B cell (primary cell): ENCODE measurements at places on chromosomes 2 and 18. TPM values are rescaled to one million over a fixed set of nuclear protein-coding genes. Genes with fewer than 3 reads are reported as not detected.

The IL1F10 gene
- not detected in 2 replicates for total RNA-seq

DNA sequence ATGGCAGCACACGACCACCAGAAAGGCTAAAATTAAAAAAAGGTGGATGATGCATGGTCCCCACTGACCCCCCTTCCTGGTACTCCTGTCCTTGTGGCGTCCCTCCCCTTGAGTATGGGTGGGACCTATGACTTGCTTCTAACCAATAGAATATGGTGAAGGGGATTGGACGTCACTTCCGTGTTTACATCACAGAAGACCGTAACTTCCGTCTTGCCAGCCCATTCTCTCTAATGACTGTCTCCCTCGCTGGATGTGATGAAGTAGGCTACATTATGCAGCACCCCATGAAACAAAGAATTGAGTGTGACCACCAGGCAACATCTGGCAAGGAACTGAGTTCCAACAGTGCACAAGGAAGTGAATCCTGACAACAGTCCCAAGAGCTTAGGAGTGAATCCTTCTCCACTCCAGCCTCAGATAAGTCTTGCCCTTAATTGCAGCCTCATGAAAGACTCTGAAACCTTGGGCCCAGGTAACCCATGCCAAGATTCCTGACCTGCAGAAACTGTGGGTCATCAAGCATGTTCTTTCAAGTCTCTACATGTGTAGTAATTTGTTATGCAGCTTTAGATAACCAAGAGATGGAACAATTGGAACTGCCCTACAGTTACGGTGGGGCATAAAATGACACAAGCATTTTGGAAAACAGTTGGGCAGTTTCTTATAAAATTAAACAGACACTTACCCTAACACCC is 80.1 kb upstream of the NPAS2 start:
- H3K4me1 ChIP-seq = no peaks in the 10 kb centered on the region
- no peaks in the 10 kb centered on the region for H3K36me3 ChIP-seq
- no peak overlapping the region for H3K4me3 ChIP-seq
- DNase-seq = no peak

- H3K27ac ChIP-seq = no peak overlapping the region
- no peaks in the 10 kb centered on the region for H3K36me3 ChIP-seq
- H3K4me1 ChIP-seq = no peaks in the 10 kb centered on the region
Observed at GRCh38 chr2:68925295-68925896, 27.3 kb downstream of the GKN2 start.

GRCh38 chr2:136030406-136030805 is 45.0 kb upstream of the DARS1 start:
- no peaks in the 10 kb centered on the region for H3K36me3 ChIP-seq
- no peak overlapping the region for H3K27ac ChIP-seq
- peaks cover 5% of the 10 kb centered on the region for H3K4me1 ChIP-seq
- H3K27me3 ChIP-seq = no peaks in the 10 kb centered on the region

DNA sequence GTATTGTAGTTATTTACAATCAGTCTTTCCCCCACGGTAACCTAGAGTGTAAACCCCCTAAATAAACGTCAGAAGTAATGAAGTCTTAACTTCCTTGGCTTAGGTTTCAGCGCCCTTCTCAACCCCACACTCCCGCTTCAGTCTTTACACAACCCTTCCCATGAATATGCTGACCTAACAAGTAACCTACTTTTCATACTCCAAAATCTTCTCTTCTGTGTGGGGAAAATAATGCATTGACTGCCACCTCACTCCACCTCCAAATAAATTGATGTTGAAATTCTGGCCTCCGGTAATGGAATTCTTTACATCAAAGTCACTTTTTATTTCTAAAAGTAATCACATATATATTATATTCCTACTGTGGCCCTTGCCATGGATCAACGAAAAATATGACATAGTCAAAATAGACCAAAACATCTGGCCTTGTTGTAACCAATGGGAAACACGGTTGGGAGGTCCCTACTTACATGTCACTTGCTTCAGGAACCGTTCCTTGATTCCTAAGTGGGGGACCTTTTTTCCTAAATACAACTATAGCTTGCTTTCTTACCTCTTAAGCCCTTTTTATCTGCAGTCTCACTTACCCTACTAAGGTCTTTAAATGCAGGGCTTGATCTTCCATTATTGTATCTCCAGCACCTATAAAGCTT is 961 bp downstream of the GEN1 start:
- no peaks in the 10 kb centered on the region for H3K27me3 ChIP-seq
- H3K27ac ChIP-seq = peak overlapping the region; percentile 94
- no peak for DNase-seq
- H3K36me3 ChIP-seq = no peaks in the 10 kb centered on the region
- peaks cover 30% of the 10 kb centered on the region for H3K4me1 ChIP-seq

The SOWAHC gene
- 0.05 and 0.07 TPM in 2 replicates for total RNA-seq

GRCh38 chr2:70962885-70963878 is 15.2 kb upstream of the ANKRD53 start:
- no peaks in the 10 kb centered on the region for H3K27me3 ChIP-seq
- no peak overlapping the region for H3K27ac ChIP-seq
- H3K4me1 ChIP-seq = peaks cover 16% of the 10 kb centered on the region
- H3K36me3 ChIP-seq = no peaks in the 10 kb centered on the region
- DNase-seq = no peak

The CHST9 gene
- total RNA-seq = not detected in 2 replicates

- no peak overlapping the region for H3K27ac ChIP-seq
- peaks cover 8% of the 10 kb centered on the region for H3K4me1 ChIP-seq
- H3K27me3 ChIP-seq = no peaks in the 10 kb centered on the region
- H3K4me3 ChIP-seq = no peak overlapping the region
- no peak for DNase-seq
Observed at GRCh38 chr2:54067851-54068375, 47.5 kb upstream of the ACYP2 start.

GRCh38 chr2:160859096-160859495 is 301.1 kb upstream of the TANK start:
- no peak overlapping the region for H3K27ac ChIP-seq
- no peak overlapping the region for H3K4me3 ChIP-seq
- H3K4me1 ChIP-seq = no peaks in the 10 kb centered on the region
- DNase-seq = no peak
- H3K27me3 ChIP-seq = no peaks in the 10 kb centered on the region
- no peaks in the 10 kb centered on the region for H3K36me3 ChIP-seq

GRCh38 chr2:26466662-26467310 is 11.1 kb downstream of the OTOF start:
- H3K4me3 ChIP-seq = no peak overlapping the region
- H3K27me3 ChIP-seq = no peaks in the 10 kb centered on the region
- no peak for DNase-seq
- no peaks in the 10 kb centered on the region for H3K4me1 ChIP-seq

The TIA1 gene
- 214 and 243 TPM in 2 replicates for total RNA-seq

The ANKRD30BL gene
- total RNA-seq = not detected in 2 replicates

GRCh38 chr2:26088038-26088643 is 54.3 kb downstream of the RAB10 start:
- no peak overlapping the region for H3K4me3 ChIP-seq
- no peaks in the 10 kb centered on the region for H3K27me3 ChIP-seq
- H3K4me1 ChIP-seq = no peaks in the 10 kb centered on the region
- peaks cover 5% of the 10 kb centered on the region for H3K36me3 ChIP-seq

DNA sequence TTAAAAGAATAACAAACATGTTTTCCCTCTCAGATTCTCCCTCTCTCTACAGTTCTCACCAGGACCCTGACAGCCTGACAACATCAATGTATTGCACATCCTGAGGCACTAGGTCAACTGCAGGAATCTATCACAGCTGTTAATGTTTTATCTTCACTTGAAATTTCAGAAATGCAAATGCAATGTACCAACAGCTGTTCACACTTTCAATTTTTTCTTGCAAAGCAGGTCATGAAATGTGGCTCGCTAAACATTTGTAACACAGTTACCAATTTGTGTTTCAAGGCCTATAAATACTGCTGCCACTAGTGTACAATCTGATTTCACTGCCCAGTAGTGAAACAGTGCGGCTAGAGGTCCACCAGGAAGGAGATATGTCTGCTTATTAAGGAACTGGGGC is 147.8 kb downstream of the EXOC6B start:
- H3K4me3 ChIP-seq = no peak overlapping the region
- H3K27ac ChIP-seq = no peak overlapping the region
- no peaks in the 10 kb centered on the region for H3K27me3 ChIP-seq
- H3K4me1 ChIP-seq = no peaks in the 10 kb centered on the region

The TLX2 gene
- 0.19 TPM in 1 of 2 replicates, not detected in the other for total RNA-seq

- no peak for DNase-seq
- H3K4me3 ChIP-seq = no peak overlapping the region
- no peak overlapping the region for H3K27ac ChIP-seq
Observed at GRCh38 chr2:106523976-106524665, 37.0 kb downstream of the CD8B2 start.

DNA sequence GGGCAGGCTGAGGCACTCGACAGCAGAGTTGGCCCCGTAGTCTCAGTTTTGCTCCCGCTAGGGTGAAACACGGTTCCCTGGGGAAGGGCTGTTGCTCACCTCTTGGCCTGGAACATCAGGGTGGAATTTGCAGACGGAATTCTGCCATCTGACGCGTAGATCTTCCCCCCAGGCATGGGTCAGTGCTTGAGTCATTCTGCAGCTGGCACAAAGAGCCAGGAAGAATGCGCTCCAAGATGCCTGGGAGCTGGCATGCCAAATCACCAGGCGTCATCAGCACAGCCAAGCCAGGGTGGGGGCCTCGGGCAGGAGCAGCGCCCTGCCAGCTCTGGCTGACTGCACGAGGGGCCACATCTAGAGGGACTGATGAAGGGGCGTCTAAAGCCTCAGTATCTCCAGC is 42.7 kb downstream of the ODC1 start:
- H3K36me3 ChIP-seq = peaks cover 28% of the 10 kb centered on the region
- H3K4me1 ChIP-seq = peaks cover 58% of the 10 kb centered on the region
- no peaks in the 10 kb centered on the region for H3K27me3 ChIP-seq

The OTOS gene
- not detected in 2 replicates for total RNA-seq

- H3K27ac ChIP-seq = peak overlapping the region; percentile 52
- DNase-seq = peak; percentile 32
- no peak overlapping the region for H3K4me3 ChIP-seq
- H3K4me1 ChIP-seq = peaks cover 10% of the 10 kb centered on the region
- no peaks in the 10 kb centered on the region for H3K27me3 ChIP-seq
- H3K36me3 ChIP-seq = no peaks in the 10 kb centered on the region
Observed at GRCh38 chr18:69958422-69958821, 10.7 kb upstream of the CD226 start.

DNA sequence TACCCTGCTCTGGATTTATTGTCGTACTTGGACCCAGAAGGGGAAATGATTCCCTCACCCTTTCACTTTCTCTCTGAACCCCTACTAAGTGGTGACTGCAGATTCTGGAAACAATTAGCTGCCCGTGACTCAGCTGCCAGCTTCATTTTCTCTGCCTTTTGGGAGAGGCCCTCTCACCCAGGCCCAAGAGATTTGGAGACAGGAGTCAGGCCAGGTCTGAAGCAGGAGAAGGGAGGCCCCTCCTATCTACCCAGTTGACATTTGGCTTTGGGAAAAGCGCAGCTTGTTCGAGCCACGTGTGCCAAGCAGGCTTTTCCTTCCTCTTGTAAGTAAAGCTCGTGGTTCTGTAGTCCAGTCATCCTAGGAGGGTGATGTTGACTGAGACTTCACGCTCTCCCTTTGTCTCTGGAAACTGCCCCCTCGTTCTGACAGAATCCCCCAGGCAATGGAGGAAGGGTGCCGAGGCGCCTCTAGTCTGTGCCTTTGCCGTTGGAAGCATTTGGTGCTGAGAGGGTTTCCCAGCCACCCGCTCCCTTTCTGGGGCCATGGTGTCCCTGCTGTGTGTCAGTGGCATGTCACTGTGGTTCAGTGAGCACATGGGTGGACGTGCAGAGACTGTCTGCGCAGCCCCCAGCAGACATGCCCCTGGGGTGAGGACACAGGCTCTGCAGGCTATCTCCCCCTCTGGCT is 8.6 kb downstream of the OXER1 start:
- no peak overlapping the region for H3K27ac ChIP-seq
- no peaks in the 10 kb centered on the region for H3K36me3 ChIP-seq
- peaks cover 47% of the 10 kb centered on the region for H3K4me1 ChIP-seq
- H3K27me3 ChIP-seq = no peaks in the 10 kb centered on the region
- no peak for DNase-seq
- no peak overlapping the region for H3K4me3 ChIP-seq

DNA sequence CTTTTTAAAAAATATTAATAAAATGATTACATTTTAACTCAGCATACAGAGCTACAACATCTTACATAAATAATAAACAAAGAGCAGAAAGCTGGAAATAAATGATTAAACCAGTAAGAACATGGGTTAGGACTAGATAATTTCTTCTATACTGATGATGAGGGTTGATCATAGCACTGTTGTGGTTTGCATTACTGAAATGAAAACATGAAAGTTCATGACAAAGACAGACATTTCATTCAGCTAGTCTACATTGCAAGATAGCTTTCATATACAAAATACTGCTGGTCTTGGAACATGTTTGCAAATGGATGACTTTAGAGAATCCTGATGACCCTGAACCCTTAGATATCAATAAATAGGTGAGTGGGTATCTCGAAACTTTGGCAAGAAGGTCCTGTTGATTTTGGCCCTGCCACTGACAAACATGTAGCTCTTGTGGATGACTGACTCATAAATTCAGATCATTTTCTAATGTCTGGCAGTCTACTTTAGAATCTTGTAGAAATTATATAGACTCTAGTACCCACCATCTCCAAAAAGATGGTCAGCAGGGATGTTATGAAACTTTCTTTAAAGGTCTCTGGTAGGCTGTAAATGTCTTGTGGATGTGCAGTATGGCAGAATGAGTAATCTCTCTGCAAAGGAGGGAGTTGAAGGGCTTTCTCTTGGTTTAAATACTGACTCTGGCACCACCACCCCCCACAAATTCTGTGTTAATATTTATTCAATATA is 15.5 kb upstream of the CDC42EP3 start:
- no peaks in the 10 kb centered on the region for H3K27me3 ChIP-seq
- no peaks in the 10 kb centered on the region for H3K36me3 ChIP-seq
- H3K4me3 ChIP-seq = no peak overlapping the region
- H3K4me1 ChIP-seq = peaks cover 9% of the 10 kb centered on the region
- no peak overlapping the region for H3K27ac ChIP-seq

The EIPR1 gene
- 31.2 and 31.8 TPM in 2 replicates for total RNA-seq

DNA sequence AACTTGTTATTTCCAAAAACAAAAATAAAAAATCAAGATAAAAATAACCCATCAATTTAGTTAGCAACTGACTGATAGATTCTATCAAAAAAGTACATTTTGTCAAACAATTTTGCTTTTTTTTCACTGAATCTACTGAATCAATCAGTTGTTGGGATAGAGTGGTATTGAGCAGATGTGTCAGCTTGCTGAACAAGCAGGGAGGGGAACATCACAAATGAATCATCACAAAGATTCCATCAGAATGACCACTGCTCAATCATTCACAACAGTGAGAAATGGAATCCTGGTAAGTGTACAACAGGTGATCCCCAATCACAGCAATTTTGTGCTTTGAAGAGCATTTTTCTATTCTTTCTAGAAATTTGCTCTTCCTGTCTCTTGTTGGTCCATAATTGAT is 12.3 kb upstream of the SLC14A2 start:
- no peaks in the 10 kb centered on the region for H3K36me3 ChIP-seq
- H3K4me1 ChIP-seq = no peaks in the 10 kb centered on the region
- DNase-seq = no peak
- no peak overlapping the region for H3K4me3 ChIP-seq
- no peak overlapping the region for H3K27ac ChIP-seq

GRCh38 chr2:68237404-68237803 is 14.9 kb downstream of the PPP3R1 start:
- H3K4me3 ChIP-seq = no peak overlapping the region
- H3K36me3 ChIP-seq = peaks cover 7% of the 10 kb centered on the region
- peaks cover 58% of the 10 kb centered on the region for H3K4me1 ChIP-seq
- H3K27me3 ChIP-seq = no peaks in the 10 kb centered on the region
- no peak overlapping the region for H3K27ac ChIP-seq
